ENCODE measurements at places on chromosomes 5 and 9.

GRCh38 chr5:158614951-158615350 is 484.8 kb downstream of the EBF1 start:
- no peak for DNase-seq

DNA sequence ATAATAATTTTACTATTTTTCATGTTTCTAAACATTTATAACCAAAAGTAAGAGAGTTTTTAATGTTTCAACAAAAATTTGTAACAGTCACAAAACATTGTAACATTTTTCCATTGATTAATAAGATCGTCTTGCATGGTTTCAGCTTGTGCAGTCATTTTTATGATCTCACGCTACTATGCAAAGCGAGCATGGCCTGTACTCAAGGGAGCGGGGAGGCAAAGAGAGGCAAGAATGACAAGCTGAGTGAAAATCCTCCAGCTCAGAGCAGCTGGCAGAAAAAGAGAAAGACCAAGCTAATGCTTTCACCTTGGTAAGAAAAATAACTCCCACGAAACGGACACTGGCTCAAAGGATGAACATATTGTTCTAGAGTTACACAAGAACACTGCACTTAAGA is 90.0 kb upstream of the SV2C start:
- DNase-seq: no peak

DNA sequence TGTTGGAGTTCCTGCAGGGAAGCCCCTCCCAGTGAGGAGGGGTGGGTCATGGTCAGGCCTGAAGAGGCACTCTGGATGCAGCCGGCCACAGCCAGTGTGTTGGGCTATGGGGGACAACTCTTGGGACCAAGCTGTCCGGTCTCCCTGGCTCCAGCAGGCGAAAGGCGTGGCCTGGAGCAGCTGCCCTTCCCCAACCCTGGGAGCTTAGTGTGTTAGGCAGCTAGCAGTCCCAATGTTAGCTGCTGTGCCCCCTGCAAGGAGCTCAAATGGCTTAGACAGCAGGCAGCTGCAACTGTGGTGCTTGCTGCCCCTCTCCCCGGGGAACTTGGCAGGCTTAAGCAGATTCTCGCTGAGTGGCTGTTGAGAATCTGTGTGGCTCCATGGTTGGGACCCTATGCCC is 67.5 kb upstream of the ACTBL2 start:
- DNase-seq: no peak

GRCh38 chr5:138105709-138106108 is 21.9 kb downstream of the WNT8A start:
- DNase-seq: no peak

GRCh38 chr9:84773022-84773421 is 103.5 kb downstream of the NTRK2 start:
- DNase-seq: no peak

DNA sequence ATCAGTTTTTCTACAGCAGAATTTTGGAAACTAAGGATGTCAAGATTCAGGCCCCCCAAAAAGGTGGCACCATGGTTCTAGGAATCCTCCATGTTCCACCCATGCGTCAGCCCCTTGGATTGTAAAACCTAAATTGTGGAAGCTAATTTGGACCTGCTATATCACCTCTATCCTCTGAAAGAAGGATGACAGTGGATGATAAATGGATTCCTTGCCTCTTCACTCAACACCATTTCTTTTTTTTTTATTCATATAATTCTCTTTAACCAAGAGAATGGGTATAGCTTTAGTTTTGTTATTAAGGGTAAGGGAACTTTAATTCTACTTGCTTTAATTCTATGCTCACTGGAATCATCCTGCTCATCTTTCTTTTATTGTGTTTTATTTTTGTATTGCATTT is 71.8 kb downstream of the GNAQ start:
- no peak for DNase-seq

- DNase-seq: no peak
These were observed 201.5 kb upstream of the MVB12B start for GRCh38 chr9:126125177-126125576.

- no peak for DNase-seq
These were observed 20.9 kb upstream of the SYNPO start for GRCh38 chr5:150619359-150620230.

GRCh38 chr5:111552896-111553295 is 40.6 kb upstream of the STARD4 start:
- no peak for DNase-seq

DNA sequence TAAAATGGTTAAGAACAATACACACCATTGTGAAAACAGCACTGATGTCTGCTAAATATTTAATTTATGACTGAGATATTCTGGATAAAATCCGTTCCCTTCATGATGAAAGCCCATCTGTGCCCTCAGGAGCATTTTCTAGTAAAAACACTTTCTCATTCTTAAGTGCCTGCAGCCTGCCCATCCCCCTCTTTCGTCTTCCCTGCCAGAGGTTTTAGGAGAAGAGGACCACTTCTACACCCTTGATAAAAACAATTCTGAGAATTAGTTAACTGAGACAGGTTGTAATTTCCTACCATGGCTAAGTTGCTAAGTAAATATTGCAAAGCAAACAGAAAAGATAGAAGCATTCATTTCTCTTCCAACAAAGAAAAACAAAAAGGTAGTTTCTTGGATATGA is 272.6 kb downstream of the ATPSCKMT start:
- no peak for DNase-seq

GRCh38 chr5:168348084-168348414 is 56.6 kb downstream of the WWC1 start:
- no peak for DNase-seq

- DNase-seq: no peak
These were observed 86.9 kb downstream of the NUDT12 start for GRCh38 chr5:103475629-103476240.

GRCh38 chr5:23583081-23583480 is 75.7 kb downstream of the PRDM9 start:
- DNase-seq: no peak

- no peak for DNase-seq
These were observed 909 bp downstream of the SLC36A1 start for GRCh38 chr5:151448038-151448985.

- no peak for DNase-seq
These were observed 59.7 kb downstream of the TENT4A start for GRCh38 chr5:6772886-6773285.

GRCh38 chr5:160036884-160037283 is 27.9 kb downstream of the TTC1 start:
- DNase-seq: no peak

DNA sequence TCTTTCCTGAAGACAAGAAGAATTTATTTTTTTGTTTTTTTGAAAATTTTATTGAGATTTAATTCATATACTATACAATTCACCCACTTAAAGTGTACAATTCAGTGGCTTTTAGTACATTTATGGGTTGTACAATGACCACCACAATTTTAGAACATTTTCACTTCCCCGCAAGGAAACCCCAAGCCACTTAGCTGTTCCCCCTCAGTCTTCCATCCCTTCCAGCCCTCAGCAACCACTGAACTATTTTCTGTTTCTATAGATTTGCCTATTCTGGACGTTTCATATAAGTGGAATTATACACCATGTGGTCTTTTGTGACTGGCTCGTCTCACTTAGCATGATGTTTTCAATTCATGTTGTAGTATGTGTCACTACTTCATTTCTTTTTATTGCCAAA is 28.0 kb downstream of the DNAI1 start:
- no peak for DNase-seq

GRCh38 chr9:84759300-84759750 is 89.8 kb downstream of the NTRK2 start:
- no peak for DNase-seq
